ENCODE measurements at places on chromosomes 3 and 15.

DNA sequence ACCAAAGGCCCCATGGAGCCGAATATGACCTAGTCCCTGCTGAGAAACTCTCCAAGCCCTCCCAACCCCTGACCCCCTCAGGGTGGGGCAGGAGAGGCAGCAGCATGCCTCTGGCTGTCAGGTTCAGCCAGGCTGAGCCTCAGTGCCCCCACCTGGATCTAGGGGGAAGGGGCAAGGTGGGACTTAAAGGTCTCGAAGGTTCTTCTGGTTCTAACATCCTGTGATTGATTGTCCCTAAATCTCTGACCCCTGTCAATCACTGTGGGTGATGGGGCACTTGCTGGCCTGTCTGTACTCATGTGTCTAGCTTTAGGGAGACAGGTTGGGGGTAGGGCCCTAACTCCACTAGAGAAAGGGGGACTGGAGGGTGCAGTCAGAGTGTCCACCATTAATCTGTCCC, 13.8 kb downstream of the NBEAL2 start:
- no peak for DNase-seq

DNA sequence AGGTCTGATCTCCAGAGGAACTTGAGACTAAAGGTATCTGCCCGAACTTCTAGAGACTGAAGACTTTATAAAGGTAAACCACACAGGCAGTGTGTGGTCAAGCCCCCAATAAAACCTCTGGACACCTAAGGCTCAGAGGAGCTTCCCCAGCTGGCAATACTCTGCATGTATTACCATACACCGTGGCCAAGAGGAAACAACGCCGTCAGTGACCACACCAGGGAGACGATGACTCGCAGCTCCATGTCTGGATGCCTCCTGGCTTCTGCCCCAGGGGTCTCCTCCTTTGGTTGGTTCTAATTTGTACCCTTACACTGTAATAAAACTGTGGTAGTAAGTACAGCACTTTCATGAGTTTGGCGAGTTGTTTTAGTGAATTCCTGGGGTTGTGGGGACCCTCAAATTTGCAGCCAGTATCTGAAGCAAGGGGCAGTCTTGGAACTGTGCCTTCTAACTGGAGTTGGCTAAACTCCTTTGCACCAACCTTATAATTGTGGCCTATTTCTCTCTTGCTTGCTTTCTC, 32.1 kb upstream of the BCL2L10 start:
- no peak for DNase-seq

DNA sequence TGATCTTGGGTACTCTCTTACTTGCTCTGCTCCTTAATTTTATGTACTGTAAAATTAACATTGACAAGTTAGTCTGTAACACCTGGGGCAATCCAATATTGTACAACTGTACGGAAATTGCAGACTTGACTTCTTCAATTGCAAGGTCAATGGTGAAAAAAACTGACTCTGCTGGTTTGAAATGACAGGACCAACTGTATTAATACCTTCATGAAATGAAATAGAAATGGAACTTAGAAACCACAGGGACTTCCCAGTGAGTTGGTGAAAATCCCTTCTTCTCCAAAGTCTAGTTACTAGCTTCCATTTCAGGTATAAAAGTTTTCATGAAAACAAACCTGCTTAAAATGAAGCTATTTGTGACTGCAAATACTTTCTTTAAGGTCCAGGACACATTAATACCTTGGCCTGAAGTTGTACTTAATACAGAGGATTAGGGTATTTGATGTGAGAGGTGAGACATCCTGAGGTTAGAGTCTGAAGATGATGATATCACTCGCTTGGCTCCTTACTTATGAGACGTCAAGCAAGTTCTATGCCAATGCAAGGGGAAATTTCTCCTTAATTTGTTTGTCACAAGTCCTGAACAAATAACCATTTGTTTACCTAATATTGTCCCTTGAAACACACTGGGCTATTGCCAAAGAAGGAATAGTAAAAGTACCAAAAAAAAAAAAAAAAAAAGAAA, 226.2 kb upstream of the TP63 start:
- DNase-seq: no peak

DNA sequence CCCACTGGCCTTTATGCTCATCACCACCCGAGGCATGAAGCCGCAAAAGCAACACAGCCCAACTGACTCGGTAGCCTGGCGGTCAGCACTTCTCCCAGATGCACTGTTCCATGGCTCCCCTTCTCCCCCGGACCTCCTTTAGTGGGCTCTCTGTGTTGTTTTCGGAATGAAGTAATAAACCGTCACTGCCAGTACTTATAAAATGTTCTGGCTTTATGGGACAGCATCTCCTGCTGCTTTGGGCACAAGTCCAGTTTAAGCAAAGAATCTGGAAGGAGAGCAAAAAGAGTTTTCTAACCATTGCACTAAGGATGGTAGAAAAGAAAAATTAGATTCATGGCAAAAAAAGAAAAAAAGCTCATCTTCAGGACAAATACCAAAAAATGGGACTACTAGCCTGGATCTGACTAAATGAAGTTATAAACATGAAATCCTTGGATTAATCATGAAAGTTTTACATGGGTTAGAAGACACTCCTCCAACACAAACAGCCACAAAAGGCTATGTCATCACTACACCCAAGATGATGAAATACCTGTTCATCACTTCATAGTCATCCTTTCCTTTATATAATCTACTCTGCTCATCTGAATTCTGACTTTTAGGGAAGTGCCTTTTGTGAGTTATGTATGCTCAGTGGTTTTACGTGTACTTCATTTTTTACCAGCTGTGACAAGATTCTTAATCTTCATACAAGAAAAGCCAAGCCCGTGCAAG, 89.5 kb upstream of the UBE2E2 start:
- peak; percentile 85 for DNase-seq

GRCh38 chr3:15936312-15936711, 138.5 kb upstream of the ANKRD28 start:
- no peak for DNase-seq

DNA sequence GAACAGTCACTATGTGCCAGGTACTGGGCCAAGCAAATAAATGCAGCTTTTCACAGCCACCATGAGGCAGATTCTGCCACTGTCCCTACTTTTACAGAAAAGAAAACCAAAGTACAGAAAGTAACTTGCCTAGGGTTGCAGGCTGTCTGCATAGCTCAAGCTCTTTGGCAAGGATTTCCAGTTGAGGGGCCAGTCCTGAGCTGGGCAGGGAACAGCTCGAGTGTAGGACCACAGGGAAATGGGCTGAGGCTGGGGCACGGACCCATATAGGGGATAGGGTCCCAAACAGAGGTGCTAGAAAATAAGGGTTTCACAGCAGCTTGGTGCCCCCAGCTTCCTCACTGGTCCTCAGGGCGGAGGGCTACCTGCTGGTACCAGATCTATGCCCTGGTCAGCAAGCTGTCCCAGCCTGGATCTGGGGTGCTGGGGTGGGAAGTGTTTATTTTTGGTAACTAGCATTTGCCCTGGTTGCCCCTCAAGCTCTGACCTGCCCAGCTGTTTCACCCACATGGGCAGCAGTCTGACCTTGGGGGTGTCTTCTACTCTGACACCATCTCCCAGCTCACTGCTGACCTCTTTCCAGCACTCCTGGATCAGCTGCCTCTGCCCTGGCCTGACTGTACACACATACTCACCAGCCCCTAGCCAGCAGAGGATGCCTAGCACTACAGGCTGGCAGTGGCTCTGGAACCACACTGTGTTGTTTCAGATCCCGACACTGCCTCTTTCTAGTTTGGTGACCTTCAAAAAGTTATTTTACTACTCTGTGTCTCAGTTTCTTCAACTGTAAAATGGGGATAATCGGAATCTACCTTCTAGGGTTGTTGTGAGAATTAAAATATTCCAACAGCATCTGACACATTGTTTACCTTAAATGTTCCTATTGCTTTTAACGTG, 16.2 kb downstream of the MRAS start:
- DNase-seq: no peak

DNA sequence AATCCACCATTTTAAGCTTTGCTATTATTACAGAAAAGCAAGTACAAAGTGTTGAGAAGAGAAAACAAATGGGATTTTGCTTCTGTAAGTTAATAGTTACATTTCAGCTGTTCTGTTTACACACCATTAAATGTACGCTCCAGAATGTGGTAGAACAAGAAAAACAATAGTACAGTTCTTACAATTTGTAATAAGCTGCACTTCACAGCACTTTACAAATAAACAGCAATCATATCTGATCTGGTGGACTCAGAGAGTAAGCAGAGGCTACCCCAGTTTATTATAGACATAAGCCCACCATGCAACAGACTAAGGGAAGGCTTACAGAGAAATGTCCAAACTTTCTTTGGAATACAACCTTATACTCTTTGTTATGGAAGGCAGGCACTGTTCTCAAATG, 126.4 kb downstream of the OXSM start:
- DNase-seq: no peak

DNA sequence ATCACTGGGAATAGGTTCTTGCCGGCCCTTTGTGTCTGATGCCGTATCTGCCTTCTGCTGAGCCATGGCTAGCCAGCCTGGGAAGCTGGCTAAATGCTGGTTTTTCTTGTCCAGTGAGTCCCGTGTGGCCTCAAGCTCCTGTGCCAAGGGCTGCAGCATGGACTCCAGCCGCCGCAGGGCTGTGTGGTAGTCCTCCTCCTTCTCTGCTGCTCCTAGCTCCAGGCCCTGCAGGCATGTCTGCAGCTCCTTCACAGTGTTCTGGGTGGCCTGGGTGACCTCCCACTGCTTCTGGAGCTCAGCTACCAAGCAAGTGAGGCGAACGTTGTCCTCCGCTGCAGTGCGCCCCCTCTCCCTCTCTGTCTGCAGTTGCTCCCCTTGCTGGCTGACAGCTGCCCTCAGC, 24.9 kb downstream of the CXCR6 start:
- DNase-seq: no peak

GRCh38 chr3:124163689-124164088, 171.8 kb upstream of the ROPN1 start:
- DNase-seq: no peak

DNA sequence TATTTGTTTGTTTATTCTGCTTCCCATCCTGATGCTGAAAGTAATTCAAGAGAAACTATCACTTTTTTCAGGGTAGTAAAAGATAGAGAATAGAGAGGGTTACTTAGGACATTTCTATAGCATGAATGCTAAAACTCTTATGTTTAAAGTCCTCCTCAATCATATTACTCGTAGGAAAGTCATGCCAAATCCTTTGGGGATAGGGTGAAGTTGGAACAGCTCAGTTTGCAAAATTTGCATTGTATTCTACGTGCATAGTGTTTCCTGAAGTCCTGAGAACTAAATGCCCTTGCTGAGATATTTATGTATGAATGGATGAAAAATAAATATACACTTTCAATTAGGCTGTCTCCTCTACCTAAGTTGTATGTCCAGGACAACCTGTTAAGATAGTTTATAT, 14.6 kb downstream of the PLSCR5 start:
- no peak for DNase-seq

DNA sequence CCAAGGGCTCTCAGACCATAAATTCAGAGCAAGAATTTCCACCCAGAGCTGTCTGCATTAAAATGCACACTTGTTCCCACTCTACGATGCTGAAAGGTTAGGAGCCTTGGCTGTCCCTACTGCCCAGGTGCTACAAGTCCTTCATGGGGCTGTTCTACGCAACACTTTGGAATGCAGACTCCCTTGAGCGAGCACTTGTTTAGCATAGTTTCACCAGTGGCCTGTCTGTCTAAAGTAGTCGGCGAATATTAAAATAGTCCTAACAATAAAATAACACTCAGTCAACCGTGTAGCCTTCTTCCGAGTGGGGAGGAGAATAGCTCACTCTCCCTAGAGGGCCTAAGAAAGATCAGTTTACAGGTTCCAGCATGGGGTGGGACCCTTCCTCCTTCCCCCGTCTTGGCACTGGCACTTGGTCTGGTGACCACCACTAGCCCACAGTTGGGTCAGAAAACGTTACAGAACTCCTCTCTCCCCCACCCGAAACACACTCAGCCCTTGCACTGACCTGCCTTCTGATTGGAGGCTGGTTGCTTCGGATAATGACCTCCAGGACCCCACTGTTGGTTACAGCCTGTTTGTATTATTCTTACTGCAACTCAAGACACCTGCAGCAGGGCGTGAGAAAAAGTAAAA, at the start of gene CLDN16:
CLDN16 (plus strand) TSS at position 586 of the 636 bp plus-strand sequence. CDS start 167 bp downstream, outside the sequence.
- DNase-seq: no peak

GRCh38 chr3:169528289-169528688, 135.2 kb downstream of the MECOM start:
- DNase-seq: no peak

- no peak for DNase-seq
Measured at GRCh38 chr3:70177881-70178645, 134.4 kb downstream of the MDFIC2 start.

DNA sequence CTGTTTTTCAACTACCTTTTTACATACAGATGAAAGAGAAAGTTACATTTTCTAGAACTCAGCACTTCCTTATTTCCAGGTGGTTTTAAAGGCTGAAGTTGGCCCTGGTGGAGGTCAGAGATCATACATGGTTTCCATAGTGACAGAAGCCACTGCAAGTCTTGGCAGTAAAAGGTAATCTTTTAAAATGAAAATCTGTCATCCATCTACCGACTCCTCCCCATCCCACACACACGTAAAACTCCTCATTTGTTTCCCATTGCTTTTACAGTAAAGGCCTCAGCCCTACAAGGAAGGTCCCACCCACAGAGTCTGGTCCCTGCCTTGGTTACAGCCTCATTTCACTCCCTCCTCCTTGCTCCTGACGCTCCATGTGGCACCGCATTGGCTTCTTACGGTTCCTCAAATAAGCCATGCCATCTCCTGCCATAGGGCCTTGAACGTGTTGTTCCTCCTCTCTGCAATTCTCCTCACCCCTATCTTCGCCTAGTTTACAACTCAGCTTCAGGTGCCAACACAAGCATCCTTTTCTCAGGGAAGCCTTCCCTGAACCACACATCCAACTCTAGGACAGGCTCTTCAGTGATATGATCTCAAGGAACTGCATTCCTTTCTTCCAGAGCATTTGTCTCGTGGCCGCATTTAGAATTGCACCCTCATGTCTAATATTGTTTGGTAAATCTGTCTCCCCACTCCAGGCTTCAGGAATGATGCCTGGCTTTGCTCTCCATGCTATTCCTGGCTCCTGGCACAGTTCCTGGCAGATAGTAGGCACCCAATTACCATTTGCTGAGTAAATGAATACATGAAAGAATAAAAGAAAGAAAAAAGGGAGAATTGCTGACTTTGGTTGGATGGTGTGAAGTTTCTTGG, 2.6 kb downstream of the CYP19A1 start:
- no peak for DNase-seq

DNA sequence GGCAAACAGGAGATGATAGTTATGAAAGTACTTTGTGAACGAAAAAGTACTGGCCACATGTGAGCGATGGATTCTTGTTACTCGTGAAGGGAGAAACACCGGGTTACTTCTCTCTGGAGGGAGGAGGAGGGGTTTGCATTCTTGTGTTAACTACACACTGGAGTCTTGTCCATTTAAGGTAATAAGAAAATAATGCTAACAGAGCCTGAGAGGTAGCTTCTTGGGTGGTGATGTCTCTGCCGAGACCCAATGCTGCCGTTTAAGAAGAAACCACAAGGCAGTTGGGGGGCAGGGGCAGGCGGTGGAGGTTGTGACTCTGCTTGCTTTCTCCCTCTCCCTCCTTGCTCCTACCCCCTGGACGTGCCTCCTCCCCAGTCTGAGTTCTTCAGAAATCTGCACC, 100.9 kb upstream of the ROPN1 start:
- DNase-seq: no peak

- no peak for DNase-seq
Measured at GRCh38 chr15:57235873-57236272, 140.4 kb upstream of the CGNL1 start.

- no peak for DNase-seq
Measured at GRCh38 chr3:135596563-135596962, 369.0 kb upstream of the PPP2R3A start.

Measured in Kasumi-1 (cell line).